ENCODE measurements at places on chromosomes 13 and 19.

DNA sequence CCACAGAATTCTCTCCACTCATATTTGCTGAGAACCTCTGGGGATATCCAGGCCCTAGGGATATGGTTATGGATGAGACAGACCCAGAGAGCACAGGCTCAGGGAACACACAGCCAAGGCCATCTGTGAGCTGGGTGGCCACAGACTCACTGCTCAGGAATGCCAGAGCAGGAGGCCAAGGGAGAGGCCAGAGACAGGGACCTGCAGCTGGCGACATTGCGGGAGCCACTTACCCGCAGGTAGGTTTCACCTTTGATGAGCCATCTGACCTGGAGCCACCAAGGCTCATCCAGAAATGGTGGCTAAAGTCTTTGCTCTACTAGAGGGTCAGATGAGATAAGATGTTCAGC is 29.4 kb downstream of the CCNE1 start:
- no peak for DNase-seq

DNA sequence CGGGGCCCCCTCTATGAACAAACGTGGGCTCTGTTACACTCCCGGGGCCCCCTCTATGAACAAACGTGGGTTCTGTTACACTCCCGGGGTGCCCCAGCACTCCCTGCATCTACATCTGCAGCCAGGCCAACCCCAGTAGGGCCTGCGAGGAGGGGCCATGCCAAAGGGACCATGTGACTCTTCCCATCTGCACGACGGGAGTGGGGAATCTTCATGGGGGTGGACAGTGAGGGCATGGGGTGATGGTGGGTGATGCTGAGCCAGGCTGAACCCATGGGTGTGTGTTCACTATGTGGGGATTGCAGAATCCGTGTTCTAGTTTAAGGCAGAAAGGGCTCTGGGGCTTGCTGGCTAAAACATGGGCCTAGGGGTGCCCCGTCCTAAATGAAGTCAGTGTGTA is 69.9 kb upstream of the ARHGEF7 start:
- DNase-seq: no peak

DNA sequence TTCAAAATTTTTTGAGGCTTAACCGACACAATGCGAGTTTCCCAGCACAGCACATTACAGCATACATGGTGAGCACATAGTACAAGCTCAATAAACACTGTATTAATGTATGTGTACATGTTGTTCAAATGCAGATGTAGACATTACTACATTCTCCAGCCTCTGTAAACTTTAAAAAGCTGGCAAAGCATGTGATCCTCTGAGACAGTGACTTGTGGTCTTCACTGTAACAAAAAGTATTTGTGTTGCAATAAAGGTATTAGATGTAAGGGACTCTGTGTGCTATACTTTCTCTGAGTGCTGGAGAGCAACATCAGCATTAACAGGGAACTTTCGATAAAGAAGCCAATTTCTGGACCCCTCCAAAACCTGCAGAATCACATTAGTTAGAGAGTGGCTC is 46.4 kb upstream of the ZNF254 start:
- DNase-seq: no peak

DNA sequence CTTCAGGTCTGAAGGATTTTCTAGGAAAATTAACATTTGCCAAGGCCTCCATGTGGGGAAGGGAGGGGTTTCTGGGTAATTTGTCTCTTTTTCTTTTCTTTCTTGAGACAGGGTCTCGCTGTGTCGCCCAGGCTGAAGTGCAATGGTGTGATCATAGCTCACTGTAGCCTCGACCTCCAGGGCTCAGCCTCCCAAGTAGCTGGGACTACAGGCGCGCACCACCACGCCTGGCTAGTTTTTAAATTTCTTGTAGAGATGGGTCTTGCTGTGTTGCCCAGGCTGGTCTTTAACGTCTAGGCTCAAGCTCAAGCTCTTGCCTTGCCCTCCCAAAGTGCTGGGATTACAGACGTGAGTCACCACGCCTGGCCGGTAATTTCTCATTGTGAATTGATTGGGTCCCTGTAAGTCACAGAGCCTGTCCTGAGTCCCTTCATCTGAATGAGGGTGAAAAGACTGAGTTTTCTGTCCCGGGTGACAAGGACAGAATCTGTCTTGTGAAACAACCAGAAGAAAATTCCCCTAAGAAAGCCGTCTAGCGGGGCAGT is 10.0 kb upstream of the SPC24 start:
- DNase-seq: no peak

GRCh38 chr19:56076498-56076897 is 44.6 kb downstream of the ZNF787 start:
- no peak for DNase-seq

DNA sequence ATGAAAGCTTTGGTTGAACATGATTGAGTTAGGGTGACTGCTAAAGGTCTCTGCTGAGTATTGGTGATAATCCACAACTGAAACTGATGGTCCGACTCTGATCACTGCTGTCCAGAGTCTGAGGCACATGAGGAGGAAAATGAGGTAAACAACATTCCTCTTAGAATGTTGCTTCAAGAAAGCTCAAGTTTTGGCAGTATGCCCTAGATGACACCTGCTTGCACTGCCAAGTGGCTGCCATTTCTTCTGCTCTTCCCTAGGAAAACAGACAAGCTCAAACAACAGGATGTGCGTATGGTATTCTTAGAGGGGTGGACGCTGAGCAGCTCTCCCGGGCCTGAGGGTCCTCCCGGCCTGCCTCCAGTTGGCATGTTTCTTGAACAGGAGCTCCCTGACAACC is 15.2 kb upstream of the MTIF3 start:
- DNase-seq: no peak

- DNase-seq: no peak
These were observed 1.1 kb downstream of the VSTM2B start for GRCh38 chr19:29526730-29527499.

- DNase-seq: no peak
These were observed 461.6 kb downstream of the LIG4 start for GRCh38 chr13:107753748-107754147.

- no peak for DNase-seq
These were observed 26.4 kb downstream of the DNM2 start for GRCh38 chr19:10744253-10744798.

DNA sequence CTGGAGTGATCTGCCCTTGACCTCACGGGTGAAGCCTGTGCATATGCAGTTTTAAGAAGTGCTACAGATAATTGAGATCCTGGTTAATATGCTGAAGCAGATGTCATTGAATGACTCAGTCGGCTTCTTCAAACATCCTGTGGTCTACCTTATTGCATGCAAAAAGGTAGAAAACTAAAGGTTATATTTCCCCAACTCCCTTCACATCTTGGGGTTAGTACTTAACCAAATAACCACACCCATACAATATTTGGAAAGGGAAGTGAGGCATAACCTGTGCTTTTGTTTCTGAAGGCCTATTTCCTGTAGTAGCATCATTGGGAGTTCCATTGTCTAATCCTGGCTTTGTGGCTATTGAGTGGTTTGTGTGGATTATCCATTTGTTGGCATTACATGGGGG is 58.3 kb downstream of the RAP2A start:
- no peak for DNase-seq

Data from CMK (cell line).